Activated naive CD4-positive, alpha-beta T cell (primary cell): ENCODE measurements at places on chromosomes 3 and 15.

GRCh38 chr15:64010719-64011118 is 35.6 kb downstream of the DAPK2 start:
- DNase-seq: no peak

DNA sequence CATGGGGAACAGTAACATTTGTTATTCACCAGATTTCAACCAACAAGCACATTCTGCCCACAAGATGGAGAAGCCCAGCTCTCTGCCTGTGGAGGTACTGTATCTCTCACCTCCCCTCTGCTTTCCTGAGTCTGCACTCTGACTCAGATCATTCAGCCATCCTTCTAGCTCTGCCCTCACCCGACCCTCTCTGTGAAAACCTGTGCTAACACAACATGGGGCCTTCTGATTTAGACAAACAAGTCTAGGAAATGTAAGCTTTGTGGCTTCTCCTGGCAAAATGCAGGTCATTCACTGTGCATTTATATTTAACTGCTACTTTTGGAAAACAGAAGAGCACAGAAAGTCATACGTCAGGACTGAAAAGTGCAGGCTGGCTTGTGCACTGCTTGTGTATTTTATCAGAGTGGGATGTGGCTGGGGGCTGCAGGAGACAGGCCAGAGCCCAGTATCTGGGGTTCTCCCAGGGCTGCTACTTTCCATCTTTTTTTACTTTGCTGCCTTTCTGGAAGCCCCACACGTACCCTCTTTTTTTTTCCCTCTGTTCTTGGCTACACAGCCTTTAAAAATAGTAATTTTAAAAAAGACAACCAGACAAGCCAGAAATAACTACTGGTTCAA is 50.8 kb downstream of the SUSD5 start:
- DNase-seq: no peak

- DNase-seq: no peak
Measured at GRCh38 chr3:73029321-73029796, 32.1 kb upstream of the EBLN2 start.

- no peak for DNase-seq
Measured at GRCh38 chr3:66355394-66355793, 134.6 kb downstream of the SLC25A26 start.

- DNase-seq: no peak
Measured at GRCh38 chr3:52005571-52005986, 9.9 kb upstream of the RPL29 start.

GRCh38 chr3:71962561-71963240 is 177.8 kb upstream of the PROK2 start:
- DNase-seq: no peak

- DNase-seq: no peak
Measured at GRCh38 chr3:31129241-31129640, 234.8 kb upstream of the GADL1 start.

DNA sequence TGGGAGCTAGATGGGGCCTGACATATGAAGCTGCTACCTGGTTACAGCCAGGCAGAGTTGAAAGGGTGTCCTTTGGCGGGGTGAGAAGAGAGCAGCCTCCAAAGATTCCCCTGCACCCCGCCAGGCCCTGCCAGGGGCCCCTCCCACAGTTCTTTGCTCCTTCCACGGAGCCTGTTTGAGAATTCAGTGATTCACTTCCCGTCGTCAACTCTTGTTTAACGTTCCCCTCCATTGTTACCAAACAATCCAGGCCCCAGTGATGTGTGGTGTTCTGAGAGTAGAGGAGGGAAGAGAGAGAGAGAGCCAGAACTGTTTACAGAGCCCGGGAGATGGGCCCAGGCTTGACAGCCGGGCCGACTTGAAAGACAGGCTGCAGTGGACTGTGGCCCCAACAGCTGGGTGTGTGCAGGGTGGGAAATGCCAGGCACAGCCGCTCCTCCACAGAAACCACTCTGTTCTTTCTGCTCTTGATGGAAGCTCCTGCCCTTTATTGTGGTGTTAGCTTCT is 81.5 kb downstream of the SMAD3 start:
- no peak for DNase-seq

DNA sequence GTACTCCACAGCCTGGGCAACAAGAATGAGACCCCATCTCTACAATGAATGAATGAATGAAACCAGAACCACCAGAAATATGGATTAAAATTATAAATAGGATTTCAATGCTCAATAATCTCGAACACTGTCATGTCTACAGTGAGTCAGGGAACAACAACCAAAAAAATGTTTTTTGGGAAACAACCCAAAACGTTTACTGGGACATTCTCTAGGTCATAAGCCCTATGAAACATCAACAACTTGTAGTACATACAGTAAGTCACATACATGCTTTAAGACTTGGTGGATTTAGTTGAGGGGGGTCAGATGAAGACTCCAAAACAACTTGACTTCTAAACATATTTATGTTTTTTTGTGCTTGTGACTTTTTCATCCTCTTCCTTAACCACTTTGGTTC is 511.2 kb downstream of the FOXP1 start:
- DNase-seq: no peak

- no peak for DNase-seq
Measured at GRCh38 chr3:157113832-157114505, 46.0 kb downstream of the CCNL1 start.

- DNase-seq: no peak
Measured at GRCh38 chr3:186311441-186311840, 50.6 kb downstream of the DGKG start.

GRCh38 chr3:45793482-45794176 is 2.7 kb downstream of the SLC6A20 start:
- DNase-seq: no peak

GRCh38 chr3:34225821-34226366 is 427.5 kb downstream of the PDCD6IP start:
- no peak for DNase-seq

GRCh38 chr3:179133575-179133974 is 14.6 kb upstream of the PIK3CA start:
- DNase-seq: no peak

DNA sequence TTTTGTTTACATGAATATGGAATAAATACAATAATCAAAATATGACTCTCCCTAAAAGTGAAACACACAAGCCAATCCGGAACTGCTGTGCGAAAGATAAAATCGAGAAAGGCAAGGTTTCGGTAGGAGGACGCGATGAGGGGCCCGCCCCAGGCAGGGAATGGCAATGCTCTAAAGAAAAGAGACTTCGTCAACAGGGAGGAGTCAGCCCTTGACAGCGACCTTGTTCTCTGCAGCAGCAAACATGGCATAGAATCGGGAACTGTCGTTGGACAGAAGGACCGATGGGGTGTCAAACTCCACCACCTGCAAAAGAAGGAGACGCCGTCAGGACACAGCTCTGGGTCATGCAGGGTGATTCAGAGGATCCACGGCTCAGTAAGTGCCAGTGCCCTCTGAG is 36.4 kb upstream of the PARL start:
- no peak for DNase-seq

DNA sequence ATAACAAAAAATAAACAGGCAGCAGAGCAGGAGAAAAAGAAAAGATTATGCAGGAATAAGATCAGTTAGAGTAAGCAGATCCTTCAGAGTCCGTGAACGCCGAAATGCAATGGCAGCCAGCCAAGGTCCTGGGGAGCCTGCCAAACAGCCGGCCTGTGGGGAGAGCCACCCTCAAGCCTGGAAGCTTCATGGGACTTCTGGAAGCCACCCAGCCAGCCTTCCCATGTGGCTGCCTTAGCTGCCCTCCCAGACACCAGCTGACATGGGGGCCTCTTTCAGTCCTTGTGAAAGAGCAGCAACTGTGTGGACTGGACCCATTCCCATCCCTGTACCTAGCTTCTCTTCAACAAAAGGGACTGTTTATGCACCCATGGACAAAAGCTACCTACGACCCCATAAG is 64.9 kb upstream of the RAD18 start:
- no peak for DNase-seq

- no peak for DNase-seq
Measured at GRCh38 chr15:71591057-71591456, 219.3 kb upstream of the NR2E3 start.

DNA sequence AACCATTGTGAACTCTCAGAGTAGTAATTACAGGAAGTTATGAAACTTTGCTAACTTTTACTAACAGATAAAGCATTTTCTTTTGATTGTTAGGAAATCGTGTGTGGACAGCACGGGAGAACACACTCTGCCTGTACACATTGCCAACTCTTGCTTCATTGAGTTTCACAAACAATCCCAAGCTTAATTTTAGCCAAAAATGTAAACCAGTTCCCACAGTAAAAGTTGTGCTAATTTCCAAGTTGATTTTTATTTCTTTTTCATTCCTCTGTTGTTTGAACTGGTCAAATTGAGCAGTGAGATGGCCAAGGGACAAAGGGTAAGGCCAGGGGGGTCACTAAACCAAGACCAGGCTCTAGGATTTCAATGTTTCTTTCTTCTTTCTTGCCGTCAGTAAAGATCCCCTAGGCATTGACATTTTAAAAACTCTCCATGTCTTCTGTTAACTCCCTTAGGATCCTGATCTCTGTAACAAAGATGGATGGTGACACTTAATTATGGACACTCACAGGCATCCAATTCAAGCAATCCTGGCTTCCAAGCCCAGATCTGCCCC is 414.9 kb downstream of the RBMS3 start:
- DNase-seq: no peak

DNA sequence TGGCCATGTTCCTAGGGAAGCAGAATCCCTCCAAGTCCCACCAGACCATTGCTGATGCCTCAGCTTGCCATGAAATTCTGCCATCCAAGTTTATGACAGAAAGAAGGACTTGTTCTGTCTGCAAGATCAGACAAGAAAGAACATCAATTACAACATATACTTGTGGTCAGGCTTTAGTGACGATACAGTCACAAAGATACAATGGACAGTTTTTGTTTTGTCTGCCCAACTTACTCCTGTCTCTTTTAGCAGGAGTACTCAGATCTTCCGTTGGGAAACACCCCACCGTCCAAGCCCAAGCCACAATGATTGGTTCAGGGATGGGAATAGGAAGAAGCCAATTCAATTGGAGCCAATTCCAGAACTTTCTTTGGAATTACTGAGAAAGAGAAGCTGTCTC is 15.7 kb downstream of the KLHL6 start:
- no peak for DNase-seq

DNA sequence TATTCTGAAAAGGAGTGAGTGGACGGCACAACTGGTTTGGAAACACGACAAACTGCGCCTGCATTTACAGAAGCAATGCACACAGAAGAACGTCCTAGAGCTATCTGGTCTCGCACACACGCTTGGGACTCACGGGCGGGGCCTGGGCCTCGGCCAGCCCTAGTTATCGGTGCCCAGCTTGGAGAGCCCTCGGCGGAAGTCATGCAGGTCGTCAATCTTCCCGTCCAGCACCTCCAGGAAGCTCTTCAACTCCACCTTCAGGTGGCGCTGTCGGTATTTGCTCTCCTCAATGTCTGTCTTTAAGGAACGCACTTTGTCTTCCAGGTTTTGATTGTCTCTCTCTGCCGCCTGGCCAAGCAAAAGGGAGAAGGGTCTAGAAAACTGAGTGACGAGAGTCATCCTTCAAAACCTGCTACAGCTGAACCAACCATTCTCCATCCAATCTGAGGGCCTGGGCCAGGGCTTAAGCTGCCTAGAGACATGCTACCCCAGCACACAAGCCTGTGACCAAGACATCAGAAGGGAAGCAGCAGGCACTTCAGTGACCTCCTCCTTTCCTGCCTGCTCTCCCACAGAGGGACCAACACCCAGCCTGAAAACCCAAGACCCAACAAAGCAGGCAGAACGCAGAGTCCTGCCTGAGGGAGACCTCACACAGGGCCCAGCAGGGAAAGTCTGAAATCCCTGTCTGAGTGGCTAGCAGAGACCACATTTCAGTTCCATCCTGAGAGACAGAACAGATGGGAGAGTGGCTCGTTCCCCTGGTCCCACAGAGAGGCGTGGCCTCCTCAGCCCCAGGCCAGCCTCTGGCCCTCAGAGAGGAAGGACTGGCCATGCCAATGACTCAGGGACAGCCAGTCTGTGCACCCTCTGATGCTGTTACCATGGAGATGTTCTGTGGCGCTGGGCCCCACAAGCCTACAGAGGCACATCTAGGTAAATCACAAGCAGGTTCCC is 40.4 kb downstream of the WHAMM start:
- no peak for DNase-seq

GRCh38 chr3:38260474-38260873 is 5.1 kb upstream of the SLC22A13 start:
- no peak for DNase-seq

- no peak for DNase-seq
Measured at GRCh38 chr3:156479604-156480003, 75.3 kb downstream of the SSR3 start.

DNA sequence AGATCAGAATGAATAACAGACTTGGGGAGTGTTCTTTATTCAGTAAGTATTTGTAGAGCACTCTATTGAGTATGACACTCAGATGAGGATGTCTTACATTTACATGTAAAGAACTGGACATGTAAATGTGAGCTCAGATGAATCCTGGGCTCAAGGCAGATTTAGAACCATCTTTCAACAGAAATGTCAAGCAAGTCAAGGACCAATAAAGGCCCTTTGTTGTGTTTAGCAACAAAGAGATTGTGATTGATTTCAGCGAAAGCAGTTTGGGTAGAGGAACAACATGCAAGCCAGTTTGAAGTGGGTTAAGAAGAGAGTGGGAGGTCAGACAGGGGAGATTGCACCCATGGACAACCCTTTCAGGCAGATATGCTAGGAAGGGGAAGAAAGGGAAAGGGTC is 194.2 kb upstream of the DNAJC19 start:
- no peak for DNase-seq

GRCh38 chr3:150300388-150300787 is 107.7 kb upstream of the TSC22D2 start:
- DNase-seq: no peak

DNA sequence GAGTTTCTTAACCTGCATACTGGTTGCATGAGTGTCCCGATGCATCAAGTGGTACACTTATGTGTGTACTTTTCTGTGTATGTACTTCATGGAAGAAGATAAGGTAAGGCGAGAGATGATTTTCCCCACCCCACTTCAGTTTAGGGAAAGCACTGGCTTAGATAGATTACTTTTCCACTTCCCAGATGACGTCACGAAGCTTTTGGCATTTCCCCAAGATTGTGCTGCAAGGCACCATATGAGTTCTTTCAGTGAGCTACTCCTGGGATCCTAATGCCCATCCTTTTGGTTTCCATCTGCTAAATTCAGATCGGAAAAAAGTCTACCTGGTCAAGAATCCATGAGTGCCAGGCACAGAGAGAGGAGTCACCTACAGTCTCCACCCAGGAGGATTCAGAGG is 4.5 kb downstream of the IL17RB start:
- DNase-seq: no peak

GRCh38 chr3:156802821-156803606 is 23.1 kb upstream of the LEKR1 start:
- no peak for DNase-seq

- DNase-seq: no peak
Measured at GRCh38 chr3:72222410-72222809, 437.5 kb upstream of the PROK2 start.

DNA sequence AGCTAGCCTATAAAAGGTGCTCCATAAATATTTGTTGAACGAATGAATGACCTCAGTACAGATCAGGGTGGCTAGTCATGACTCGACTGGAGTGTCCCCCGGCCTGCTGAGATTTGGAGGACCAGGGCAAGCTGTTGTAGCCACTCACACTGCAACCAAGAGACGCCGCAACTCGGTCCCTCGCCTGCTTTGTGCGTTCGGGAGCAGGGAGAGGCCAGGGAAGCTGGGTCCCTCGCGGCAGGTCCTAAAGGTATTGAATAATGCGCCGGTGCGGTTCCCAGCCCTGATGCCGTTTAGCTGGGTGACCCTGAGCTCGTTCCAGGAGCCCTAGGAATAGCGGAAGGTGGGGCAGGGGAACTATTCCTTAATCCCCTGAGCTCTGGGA is 1.8 kb downstream of the IGDCC4 start:
- DNase-seq: no peak
